ENCODE measurements at places on chromosomes 7 and 10.

DNA sequence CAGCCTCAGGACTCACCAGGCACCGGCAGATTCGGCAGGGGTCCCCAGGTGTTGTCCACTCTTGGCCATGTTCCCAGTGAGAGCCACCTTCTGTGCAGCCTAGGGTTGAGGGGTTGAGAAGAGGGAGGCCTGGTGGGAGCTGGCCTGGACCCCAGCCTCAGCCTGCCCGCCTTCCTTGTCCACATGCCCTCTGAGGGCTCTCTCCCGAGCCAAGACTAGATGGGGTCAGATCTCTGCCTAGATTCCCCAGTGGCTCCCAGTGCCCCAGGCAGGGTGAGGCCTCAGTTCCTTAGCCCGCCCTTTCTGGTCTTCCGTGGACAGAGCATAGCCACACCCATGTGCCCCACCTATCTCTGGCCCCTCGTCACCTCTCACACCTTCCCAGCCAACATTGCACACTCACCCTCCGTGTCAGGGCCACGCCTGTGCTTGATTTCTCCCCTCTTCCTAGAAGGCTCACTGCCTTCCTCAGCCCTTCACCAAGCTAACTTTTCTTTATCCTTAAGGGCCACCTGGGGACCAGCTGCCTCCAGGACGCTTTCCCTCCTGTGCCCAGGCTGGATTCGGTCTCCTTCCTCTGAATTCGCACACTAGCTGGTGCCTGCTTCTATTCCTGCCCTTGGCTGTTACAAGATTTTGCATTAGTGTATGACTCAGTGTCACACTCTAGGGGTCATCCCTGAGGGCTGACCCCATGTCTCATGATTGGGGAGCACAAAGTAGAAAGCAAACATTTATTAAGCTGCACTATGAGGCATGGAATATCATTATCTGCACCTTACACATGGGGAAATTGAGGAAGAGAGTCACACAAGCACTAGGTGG is 7.5 kb downstream of the KCP start:
- no peak for DNase-seq

GRCh38 chr7:30164567-30164966 is 29.8 kb downstream of the MTURN start:
- peak; percentile 69 for DNase-seq

DNA sequence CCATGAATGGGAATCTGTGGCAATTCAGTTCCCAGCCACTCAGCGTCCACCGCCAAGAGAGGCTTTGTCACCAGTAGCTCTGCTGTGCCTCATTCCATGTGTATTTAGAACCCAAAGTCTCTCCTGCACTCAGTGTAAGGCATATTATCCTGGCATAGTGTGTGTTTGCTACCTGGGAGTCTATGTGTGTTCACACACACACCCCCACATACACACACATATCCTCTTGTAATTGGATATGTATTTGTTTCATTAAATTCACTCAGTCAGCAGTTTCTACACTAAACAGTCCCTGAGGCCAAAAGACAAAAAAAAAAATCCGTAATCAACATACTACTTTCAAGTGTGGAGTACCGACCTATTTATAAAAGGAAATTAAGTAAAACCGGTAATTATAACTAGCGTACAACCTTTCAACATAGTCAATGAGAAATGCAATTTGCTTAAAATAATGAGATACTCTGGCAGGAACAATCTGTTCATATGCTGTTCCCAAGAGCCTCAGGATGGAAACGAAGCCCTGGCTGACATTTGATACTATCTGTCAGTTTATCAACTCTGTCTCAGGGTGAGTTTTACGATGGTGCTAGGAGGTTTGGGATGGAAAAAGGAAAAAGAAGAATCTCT is 425.8 kb upstream of the CELF2 start:
- no peak for DNase-seq

GRCh38 chr10:101123085-101123814 is 7.8 kb upstream of the TLX1 start:
- no peak for DNase-seq

DNA sequence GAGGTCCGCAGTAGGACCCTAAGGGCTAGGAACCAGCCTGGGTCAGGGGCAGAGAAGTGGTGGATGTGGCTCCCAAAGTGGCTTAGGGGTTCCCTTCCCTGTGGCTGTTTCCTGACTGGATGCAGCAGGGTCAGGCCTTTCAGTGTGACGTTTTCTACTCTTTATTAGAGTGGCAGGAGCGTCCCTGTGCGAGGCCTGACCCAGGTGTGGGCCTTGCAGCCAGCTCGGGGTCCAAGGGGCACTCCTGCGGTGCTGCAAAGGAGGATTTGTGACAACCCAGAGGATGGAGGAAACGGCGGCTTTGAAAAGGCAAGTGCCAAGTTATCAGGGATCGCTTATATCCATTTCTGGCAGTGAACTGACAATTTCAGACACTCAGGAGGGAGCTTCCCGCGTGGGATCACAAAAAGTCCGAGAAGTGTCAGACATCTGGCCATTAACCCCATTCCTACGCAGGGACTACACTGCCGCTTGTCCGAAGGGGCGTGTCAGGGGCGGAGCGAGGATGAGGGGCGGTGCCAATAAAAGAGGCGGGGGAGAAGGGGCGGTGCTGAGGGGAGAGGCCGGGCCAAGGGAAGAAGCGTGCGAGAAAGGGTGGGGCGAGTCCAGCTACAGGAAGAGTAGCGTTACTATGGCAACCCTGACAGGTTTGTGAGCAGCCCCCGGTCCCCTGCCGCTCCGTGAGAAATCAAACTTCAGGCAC is 98.8 kb upstream of the ZNF722 start:
- DNase-seq: peak; percentile 79

DNA sequence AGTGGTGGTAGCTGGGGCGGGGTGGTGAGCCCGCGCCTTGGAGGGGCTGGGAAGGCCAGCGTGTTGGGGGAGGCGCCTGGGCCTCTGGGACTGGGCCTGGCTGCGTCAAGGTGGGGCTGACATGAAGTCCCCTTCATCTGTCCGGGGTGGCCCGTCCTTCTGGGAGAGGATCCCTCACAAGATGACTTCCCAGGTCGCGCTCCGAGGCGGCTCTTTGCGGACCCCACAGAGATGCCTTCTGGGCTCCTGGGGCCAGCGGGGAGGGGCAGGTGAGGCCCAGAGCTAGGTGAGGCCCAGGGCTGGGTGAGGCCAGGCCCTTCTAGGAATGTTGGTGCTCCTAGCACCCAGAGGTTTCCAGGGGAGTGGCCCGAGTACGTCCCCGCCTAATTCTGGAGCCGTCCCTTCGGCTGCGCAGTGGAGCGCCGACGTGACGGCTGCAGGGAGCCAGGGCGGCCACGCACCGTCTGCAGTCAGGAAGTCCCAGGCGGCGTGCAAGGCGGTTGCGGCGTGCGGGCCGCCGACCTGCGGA is 58.2 kb upstream of the NUPR2 start:
- no peak for DNase-seq

GRCh38 chr10:15200626-15201025 is 32.1 kb upstream of the NMT2 start:
- DNase-seq: peak; percentile 74

- no peak for DNase-seq
Measured at GRCh38 chr10:1122349-1122748, 66.2 kb downstream of the WDR37 start.

DNA sequence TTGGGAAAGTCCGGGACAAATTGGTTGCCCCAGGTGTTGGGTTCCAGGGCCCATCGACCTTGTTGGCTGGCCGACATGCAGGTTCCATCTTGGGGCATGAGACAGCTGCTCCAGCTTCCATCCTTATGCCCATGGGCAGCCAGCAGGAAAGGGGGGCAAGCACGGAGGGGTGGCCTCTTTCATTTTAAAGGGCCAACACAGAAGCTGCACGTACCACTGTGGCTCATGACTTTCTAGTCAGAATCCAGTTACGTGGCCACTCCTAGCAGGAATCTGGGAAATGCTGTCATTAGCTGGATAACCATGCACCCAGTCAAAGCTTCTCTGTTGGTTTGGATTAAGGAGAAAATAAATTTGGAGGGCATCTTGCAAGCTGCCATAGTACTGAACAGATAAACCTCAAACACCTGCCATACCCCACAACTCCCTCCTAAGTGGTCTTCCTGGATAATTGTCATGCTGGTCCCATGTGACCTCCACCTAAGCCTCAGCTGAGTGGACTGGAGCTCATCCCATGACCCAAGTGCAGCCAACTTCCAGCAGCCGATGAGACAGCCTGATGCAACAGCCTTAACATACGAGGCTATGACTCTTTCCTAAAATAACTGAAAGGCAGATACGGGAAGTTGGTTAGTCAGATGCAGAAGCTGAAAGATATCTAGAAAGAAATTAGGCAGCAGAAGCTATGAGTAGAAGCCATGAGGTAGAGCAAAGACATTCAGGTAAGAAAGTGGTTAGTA is 21.4 kb upstream of the GSDME start:
- DNase-seq: no peak

DNA sequence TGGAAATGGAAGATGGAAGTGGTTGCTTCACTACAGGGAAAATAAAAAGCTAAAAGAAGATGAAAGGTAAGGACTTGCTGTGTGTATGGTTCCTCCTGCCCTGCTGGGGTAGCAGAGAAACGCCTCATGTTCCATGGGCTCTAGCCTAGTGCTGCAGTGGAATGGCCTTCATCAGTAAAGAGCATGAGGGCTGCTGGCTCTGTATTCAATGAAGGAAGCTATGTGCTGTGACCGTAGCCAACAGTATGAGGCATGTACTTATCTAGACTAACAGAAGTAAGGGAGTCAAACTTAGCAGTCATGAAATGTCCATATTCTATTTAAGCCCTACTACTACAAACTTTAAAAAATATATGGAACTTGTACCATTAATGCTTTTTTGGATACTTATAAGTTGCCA is 54.3 kb downstream of the GDI2 start:
- DNase-seq: no peak

DNA sequence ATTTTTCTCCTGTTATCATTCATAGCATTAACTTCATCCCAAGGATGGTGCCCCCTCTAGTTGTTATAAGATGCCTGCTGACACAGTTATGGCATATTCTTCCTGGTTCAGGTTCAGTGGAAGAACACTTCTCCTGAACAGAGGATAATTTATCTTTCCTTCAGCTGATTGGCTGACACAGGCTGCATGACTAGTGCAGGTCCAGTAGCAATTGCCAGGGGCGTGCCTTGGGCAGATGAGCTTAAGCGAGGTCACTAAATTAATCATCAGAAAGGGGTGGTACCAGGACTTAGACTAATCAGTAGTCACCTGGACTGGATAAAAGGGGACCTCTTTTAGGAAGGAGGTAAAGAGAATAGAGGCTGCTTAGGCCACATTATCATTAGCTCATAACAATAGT is 42.3 kb downstream of the BZW2 start:
- no peak for DNase-seq

GRCh38 chr7:111758332-111758731 is 196.0 kb upstream of the IMMP2L start:
- DNase-seq: no peak

- peak; percentile 58 for DNase-seq
Measured at GRCh38 chr7:88243345-88243909, 23.6 kb upstream of the SRI start.

DNA sequence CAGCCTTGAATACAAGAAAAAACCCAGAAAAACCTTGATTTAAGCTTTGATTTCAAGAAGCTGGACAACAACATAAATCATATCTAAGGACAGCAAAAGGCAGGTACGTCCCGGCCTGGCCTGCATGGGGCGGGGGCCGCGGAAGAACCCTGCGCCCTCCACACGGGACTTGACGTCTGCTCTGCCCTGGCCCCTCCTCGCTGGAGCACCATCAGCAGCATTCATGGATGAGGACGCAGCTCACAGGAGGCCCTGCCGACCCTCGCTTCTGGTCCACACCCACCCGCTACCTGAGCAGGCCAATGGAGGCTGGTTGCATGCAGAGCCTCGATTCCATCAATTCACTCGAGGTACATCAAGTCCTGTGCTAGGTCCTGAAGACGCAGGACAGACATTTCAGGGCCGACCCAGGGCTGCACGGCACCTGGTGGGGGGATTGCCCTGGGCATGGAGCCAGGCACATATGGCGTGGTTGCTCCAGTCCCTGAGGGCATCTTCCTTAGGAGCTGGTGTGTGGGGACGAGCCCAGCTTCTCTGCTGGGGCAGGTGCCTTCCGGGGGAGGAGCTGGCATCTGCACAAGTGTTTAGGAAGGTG is 63.1 kb upstream of the NKX6-2 start:
- DNase-seq: no peak

- DNase-seq: no peak
Measured at GRCh38 chr10:52359441-52359840, 45.4 kb downstream of the DKK1 start.

DNA sequence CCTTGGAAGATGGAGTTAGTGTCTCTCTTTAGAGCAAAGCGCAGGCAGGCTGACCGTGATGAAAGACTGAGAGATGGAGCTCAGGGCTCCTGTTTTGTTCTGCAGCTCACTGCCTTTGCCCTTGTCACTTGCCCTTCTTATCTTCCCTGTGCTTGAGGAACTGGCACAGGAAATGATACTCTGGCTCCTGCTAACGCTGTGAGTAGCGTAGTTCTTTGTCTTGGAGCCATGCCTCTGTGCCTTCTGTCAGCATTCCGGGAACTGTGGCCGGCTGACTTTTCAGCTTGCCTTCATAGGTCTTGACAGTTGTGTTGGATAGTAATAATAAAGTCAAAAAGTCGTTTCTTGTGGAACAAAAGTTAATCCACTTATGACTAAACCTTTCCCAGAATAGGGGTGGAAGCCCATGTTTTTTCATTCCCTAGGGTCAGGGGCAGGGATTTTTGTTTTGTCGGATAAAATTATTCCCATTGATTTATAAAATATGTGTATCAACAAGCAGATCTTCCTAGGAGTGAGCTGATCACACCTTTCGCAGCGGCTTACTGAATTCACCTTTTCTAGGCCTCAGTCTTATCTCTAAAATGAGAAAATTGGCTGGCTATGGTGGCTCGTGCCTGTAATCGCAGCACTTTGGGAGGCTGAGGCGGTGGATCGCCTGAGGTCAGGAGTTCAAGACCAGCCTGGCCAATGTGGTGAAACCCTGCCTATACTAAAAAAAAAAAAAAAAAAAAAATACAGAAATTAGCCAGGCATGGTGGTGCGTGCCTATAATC is 16.6 kb upstream of the TMEM236 start:
- no peak for DNase-seq

- DNase-seq: no peak
Measured at GRCh38 chr10:23196915-23197314, 4.8 kb downstream of the PTF1A start.

DNA sequence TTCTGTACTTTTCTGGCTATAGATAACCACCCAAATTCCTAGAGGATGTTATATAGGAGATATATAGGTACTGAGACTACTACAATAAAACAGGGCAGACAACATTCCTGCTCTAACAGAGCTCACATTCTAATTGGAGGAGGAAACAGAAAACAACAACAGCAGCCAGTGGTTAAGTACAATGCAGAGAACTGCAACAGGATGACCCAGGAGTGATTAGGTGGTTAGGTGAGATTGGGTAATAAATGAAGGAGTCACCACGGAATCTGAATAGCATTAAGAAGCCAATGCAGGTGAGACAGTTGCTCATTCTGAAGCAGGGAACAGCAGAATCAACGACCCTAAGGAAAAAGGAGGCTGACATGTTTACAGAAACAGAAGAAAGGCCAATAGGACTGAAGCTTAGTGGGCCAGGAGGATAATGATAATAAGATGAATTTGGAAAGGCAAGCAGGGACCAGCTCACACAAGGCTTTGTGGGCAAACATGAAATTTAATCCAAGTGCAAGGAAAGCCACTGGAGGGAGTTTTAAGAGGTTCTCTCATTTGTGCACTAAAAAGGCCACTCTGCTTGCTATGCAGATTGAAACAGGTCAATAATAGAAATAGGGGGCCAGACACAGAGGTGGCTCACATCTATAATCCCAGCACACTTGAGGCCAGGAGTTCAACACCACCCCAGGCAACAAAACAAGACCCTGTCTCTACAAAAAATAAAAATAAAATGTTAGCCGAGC is 16.9 kb upstream of the REEP3 start:
- no peak for DNase-seq

- no peak for DNase-seq
Measured at GRCh38 chr10:24518411-24518810, 205.3 kb downstream of the ARHGAP21 start.
